ENCODE measurements at places on chromosomes 6 and 20.

GRCh38 chr6:101980924-101981323, 587.4 kb downstream of the GRIK2 start:
- DNase-seq = no peak

DNA sequence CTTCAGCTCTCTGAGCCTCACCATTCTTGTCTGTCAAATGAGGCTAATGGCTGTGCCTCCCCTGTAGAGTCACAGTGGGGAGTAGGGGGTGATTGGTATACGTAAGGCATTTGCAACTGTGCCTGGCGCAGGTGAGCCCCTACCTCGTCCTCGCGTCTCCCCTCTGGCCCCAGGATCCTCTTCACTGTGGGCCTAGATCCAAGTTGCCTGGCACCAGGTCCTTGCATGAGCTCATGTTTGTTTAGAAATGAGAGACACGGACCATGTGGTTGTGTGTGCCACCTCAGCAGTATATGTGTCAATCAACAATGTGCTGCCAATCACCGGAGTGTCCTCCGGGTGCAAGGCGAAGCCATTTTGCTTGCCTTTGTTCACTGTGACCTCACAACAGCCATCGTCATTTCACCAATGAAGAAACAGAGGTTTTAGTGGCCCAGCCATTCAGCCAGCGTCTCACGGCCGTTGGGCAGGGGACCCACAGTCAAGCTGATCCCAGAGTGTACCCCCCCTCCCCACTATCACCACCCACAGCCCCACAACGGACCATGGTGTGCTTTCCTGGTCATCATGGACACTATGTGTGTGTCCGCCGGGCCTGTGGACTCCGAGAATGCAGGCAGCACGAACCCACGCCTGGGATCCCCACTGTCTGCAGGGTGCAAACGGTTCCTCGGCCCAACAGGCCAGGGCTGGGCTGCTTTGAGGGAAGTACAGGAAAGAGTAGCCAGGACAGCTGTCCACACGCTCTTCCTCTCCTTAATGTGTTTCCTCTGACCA, 35.9 kb upstream of the STX16 start:
- no peak for DNase-seq

GRCh38 chr20:57397693-57398108, 6.5 kb downstream of the RBM38 start:
- DNase-seq = peak; percentile 43

DNA sequence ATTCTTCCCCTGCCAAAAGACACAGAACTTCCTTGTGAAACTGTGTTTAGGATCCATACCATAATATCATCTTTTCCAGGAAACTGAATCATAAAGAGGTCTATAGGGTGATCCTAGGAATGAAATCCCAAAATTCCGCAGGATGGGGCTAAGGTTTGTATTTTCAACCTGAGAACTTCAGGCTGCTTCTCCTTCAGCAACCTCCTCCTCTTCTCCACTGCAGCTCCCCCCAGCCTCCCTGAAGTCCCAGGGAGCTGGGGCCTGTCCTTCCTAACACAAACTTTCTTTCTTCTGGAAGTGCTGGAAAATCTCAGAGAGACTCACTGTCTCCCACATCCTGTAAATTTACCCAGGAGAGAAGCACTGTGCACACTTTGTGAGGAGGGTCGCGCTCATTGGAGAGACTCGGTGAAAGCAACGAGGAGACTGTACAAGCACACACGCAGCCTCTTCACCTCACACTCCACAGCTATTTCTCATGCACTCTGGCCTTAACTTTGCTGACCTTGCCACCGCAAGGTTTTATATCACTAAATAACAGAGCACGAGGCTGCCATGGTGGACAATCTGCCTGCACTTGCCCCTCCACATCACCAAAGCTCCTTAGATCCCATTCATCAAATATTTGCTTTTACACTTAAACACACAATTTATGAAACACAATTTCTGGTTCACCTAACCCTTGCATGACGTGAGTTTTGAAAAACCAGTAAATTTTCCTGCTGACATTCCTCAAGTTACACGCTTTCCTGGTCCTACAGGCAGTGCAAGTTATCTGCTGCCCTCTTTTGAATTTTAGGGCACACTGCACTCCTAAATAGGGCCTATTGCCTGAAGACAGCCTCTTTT, 14.3 kb downstream of the ID4 start:
- peak; percentile 89 for DNase-seq

DNA sequence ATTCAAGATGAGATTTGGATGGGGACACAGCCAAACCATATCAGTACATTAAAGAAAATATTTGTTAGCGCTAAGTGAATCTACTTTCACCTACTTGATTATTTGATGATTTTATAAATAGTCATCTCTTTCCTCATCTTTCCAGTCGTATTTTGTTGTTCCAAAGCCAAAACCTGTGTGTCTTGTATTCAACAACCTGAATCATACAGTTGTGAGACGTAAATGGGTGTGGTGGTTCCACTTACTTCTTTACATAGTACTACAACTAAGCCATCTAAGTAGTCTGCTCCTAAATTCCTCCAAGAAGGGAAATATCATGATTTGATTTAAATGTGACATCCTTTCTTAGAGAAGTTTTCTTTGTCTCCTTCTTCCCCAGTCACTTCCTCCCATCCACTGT, 132.8 kb downstream of the ESR1 start:
- no peak for DNase-seq

GRCh38 chr6:31414771-31415265, 11.4 kb downstream of the MICA start:
- DNase-seq = no peak

GRCh38 chr6:104750449-104750848, 109.3 kb downstream of the HACE1 start:
- DNase-seq = no peak

- DNase-seq = peak; percentile 0
Observed at GRCh38 chr20:58718729-58719128, 26.1 kb downstream of the NPEPL1 start.

DNA sequence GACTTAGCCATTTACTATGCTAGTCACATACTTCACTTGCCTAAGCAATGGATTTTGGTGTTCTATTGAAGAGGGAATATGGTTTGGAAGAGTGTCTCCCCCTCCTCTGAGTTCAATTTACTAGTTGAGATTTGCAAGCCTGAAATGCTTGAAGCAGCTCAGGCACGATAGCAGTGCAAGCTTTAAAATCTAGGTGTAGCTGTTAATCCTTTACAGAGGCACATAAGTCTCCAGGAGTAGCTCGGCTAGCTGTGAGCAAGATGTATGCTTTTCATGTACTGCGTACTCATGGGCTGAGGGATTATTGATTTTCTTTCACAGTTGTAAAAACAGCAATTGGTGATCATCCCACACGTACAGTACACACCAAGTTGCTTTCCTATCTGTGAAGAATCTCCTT, 726 bp downstream of the FLRT3 start:
- no peak for DNase-seq

- DNase-seq = peak; percentile 26
Observed at GRCh38 chr20:21613512-21613911, 92.0 kb upstream of the PAX1 start.

DNA sequence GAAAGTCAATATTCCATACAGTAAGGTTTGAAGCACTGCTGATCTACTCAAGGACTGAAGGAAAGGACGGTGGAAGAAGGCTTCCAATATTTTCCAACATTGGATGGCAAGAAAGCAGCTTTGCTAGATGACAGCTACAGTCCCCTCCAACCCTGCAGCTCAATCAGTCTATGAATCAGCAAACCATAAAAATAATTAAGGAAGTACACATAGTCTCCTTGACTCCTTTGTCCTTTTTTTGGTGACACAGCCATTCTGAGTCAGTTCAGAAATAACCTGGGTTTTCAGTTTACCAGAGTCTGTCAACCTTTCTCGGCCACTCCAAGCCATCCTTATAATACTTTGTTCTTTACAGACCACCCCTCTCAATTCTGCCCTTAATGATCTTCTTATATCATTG, 232.5 kb downstream of the IBTK start:
- DNase-seq = no peak

DNA sequence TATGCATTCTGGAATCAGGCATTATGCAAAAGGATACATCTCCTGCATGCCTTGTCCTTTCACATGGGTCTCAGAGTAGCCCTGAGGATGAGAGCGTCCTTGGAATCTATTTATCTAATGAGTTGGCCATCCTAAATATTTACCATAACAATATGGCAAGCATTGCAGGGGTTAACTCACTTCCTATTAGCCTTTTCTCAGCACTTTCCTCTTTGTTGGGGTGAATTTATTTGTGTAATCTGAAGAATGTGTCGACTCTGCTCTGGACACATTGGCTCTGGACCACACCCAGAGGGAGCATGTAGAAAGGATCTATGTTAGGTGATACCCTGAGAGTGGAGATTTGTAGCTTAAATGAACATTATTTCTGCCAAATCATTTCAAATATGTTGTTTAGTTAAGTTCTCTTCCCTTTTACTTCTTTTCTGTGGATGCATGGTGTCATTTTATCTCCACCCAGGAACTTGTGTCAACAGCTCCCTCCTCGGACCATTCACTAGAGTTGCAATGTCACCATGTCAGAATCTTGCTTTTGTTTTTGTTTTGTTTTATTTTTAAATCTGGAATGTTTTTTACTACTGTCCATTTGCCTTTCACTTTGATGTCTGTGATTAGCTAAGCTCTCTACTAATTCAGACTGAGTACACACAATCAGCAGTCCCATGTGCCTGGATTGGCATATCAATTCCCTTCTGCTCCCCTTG, 757.0 kb upstream of the MMS22L start:
- DNase-seq = peak; percentile 9

DNA sequence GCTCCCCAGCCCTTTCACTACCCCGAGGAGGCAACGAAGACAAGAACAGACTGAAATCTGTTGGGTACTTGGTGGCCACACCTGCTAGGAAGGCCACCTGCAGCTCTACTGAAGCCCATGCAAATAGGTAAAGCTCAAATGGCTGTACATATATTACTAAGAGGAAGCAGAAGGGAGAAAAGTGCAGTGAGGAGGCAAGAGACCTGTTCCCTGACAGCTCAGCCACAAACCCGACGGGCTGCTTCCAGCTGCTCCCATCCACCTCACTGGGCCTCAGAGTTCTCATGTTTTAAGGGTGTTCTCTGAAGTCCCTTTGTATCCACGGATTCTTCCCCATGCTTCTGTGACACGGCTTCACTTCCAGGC, 24.6 kb downstream of the TRAM2 start:
- no peak for DNase-seq

DNA sequence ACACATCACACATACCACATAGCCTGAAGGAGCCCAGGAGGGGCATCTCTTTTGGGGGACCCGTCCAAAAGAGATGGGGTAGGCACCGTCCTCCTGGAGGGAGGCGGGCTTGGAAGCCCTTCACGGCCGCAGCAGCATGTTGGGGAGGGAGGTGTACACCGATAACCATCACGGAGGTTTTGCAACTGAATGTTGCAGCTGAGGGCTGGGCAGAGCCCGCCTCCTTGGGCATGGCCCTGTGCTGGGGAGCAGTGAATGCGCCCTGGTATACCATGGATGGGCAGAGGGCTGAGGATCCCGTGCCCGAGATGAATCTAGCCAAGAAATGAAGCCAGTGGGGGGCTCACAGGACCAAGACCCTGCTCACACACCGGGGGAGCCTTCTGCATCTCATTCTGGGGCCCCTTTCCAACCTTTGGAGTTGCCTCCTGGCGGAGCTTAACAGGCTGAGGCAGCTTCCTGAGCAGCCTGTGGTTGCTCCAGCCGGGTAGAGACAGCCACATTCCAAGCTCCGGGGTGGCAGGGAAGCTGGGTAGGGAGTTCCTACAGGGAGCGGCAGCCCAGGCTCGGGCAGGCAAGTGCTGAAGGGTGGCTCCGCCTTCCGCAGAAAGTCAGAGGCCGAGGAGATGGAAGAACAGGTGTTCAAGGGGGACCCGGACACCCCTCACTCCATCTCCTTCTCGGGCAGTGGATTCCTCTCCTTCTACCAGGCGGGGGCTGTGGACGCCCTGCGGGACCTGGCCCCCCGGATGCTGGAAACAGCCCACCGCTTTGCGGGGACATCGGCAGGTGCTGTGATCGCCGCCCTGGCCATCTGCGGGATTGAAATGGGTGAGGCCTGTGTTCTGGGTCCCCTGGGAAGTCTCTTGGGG, at the start of gene PNPLA1:
TSS of gene PNPLA1 (plus strand) at position 227 of the 872 bp plus-strand sequence. CDS start at position 627, 400 bp downstream.
- DNase-seq = no peak

DNA sequence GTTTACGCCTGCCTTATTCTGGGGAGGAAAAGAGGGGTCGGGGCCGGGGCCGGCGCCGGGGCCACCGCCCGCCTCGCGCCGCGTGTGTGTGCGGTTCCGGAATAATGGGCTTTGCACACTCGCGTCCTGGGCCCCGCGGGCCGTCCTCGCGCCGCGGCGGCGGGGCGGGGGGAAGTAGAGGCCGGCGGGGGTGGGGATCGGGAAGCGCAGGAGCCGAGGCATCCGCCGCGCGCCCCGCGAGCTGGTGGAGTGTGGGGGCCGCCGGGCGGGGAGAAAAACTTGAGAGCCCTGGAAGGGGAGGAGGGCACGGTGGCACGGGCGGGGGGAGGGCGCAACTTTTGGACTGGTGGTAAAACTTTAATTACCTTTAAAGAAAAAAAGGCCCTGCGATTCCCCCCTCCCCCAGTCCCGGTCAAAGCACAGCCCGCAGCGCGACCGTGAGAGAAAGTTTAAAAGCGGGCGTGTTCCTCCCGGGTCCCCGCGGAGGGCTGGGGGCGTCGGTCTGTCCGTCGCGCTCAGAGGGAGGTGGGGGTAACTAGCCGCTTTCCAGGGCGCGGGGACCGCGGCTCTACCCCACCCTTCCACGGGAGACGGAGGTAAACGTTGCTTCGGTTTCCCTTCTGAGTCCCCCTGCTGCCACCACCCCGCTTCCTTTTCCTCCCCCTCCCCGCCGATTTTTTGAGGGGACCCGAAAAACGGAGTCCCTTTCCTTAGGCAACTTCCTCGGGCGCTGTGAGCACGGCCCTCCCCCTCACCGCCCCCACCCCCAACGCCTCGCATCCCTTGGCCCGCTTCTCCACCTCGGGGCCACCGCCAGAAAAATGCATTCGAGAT, 1.9 kb downstream of the L3MBTL3 start:
- peak; percentile 69 for DNase-seq

- no peak for DNase-seq
Observed at GRCh38 chr20:3434232-3434631, 26.8 kb upstream of the DNAAF9 start.

GRCh38 chr6:3376064-3376463, 80.8 kb downstream of the SLC22A23 start:
- no peak for DNase-seq

- DNase-seq = peak; percentile 44
Observed at GRCh38 chr6:44432726-44433125, 45.2 kb downstream of the CDC5L start.

GRCh38 chr6:90895299-90896074, 308.6 kb upstream of the MAP3K7 start:
- no peak for DNase-seq

GRCh38 chr6:104509355-104509754, 350.4 kb downstream of the HACE1 start:
- no peak for DNase-seq

DNA sequence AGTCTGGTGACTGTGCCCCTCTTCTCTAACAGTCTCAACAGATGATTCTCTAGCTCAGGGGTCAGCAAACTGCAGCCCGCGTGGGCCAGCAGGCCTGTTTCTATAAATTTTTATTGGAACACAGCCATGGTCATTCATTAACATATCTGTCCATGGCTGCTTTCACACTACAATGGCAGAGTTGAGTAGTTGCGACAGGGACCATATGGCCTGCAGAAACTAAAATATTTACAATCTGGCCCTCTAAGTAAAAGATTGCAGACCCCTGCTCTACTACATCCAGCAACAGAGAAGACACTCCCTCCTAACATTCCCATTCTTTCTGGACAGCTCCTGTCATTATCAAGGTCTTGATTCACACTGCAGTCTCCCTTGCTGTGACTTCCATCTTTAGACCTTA, 45.2 kb downstream of the PLAGL2 start:
- no peak for DNase-seq

Measured in stomach (tissue), 19 donors.